ENCODE measurements at places on chromosomes 1 and 21.

DNA sequence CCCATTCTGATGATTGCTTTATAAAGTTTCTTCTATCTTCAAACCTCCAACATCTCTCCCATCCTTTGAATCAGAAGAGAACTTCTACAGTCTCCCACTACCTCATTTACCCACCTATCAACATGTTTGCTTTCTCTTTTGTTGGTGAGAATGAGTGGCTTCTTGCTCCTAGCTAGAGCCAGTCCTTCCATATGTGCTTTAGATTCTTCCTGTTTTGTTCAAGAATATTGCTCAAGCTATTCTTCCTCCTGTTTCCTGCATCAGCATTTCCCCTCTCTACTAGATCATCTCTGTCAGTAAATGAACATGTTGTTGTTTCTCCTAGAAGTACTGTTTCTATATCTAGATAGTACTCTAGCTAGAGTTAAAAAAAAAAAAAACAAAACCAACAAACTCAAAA, 6.3 kb downstream of the ATF6 start:
- no peak for DNase-seq

DNA sequence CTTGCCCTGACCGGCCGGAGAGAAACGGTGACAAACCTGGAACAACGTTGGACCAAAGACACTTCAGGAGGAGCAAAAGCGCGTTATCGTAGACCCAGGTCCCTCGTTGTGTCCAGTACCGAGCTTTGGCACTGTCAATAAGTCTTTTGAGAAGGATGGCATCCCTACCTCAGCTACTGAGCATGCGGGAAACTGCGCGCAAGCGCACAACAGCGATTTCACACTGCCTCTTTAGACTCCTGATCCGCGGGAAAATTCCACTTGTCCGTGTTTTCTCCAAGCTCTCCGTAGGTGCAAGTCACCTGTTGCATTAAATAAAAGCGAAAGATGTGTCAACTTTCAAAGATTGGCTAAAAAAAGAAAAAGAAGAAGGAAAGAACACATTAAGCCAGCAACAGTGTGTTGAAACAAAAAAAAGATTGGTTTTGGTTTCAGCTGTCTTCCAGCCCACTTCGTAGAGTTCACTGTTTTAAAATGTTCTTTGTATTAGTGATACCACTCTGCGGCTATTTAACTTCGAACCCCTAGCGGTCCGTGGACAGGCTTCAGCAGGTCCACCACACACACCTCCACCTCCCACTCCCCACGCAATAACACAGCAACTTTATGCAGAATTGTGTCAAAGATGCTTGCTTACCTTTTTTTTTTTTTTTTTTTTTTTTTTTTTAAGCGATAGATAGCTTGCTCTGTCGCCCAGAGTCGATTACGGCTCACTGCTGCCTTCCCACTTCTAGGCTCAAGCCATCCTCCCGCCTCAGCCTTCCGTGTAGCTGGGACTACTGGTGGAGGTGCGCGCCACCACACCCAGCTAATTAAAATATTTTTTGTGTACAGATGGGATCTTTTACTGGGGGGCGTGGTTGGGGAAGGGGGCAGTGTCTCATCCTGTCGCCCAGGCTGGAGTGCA, at the start of gene BPNT1:
Gene BPNT1, minus strand, starts transcription at position 139 of the 907 bp plus-strand sequence. CDS start 9,942 bp downstream, outside the sequence.
- DNase-seq, result peak; percentile 96

- DNase-seq, result peak; percentile 68
These were observed 42.4 kb downstream of the PDC start for GRCh38 chr1:186418503-186418902.

- DNase-seq, result no peak
These were observed 49.3 kb downstream of the STX6 start for GRCh38 chr1:180973369-180973768.

DNA sequence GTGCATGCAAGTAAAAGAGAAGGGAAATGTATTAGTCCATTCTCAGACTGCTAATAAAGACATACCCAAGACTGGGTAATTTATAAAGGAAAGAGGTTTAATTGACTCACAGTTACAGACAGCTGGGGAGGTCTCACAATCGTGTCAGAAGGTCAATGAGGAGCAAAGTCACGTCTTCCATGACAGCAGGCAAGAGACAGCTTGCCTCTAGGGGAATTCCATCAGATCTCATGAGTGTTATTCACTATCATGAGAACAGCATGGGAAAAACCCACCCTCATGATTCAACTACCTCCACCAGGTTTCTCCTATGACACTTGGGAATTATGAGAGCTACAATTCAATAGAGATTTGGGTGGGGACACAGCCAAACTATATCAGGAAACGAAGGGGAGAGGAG, 8.1 kb downstream of the KRTAP21-3 start:
- no peak for DNase-seq

GRCh38 chr1:105874621-105875020, 1181.9 kb upstream of the PRMT6 start:
- no peak for DNase-seq

DNA sequence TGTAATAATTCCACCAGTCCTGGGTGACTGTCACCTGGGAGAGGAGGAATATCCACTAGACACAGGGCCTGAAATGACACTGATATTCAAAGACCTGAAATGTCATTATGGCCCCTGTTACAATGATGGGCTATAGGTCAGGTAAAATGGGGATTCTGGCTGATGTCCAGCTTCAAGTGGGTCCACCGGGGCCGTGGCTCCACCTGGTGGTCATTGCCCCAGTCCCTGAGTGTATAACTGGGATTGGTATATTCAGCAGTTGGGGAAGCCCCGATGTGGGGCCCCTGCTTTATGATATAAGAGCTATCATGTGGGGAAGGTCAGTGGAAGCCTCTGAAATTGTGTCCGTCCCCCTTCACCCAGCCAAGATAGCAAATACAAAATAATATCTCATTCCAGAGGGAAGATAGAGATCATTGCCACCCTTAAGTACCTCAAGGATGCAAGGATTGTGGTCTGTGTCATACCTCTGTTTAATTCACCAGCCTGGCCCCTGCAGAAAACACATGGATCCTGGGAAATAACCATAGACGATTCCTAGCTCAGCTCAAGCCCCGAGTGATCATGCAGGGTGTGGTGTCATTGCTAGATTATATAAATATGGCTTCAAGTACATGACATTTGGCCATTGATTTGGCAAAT, 19.4 kb downstream of the PLEKHO1 start:
- DNase-seq, result no peak

DNA sequence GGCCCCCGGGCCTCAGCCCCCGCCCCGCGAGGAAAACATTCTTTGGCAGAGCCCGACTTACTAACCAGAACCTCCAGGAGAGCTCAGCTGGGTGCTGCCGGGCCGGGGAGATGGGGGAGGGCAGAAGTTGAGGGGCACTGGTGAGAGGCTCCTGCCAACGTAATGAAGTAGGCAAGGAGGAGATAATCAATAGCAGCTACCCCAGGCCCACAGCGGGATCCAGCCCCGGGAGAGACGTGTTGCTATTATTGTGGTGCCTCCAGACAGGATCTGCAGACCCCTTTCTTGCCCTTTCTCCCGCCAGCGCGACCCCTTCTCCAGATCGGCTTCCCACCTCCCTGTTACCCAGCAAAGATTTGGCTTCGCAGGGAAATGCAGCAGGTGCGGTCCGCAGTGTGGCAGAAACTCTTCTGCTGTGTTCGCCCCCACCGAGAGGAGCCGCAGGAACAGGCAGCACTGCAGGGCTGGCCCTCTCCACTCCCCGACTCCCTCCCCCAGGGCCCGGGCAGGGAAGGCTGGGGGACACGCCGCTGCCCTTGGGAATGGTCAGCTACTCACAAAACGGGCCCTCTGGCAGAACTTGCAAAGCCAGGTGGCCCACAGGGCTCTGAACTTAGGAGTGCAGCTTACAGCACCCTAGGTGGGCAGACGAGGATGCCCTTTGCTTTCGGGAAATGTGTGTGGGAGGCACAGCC, 1.5 kb upstream of the KCNA2 start:
- no peak for DNase-seq

- DNase-seq, result no peak
These were observed 4.2 kb downstream of the SLAMF7 start for GRCh38 chr1:160743266-160743665.

All from NCI-H510A treated with DMSO at 0.1 percent for 48 hours (cell line).